CD4-positive, alpha-beta memory T cell (primary cell): ENCODE measurements at places on chromosomes 3 and 15. TPM values are rescaled to one million over a fixed set of nuclear protein-coding genes. Genes with fewer than 3 reads are reported as not detected.

DNA sequence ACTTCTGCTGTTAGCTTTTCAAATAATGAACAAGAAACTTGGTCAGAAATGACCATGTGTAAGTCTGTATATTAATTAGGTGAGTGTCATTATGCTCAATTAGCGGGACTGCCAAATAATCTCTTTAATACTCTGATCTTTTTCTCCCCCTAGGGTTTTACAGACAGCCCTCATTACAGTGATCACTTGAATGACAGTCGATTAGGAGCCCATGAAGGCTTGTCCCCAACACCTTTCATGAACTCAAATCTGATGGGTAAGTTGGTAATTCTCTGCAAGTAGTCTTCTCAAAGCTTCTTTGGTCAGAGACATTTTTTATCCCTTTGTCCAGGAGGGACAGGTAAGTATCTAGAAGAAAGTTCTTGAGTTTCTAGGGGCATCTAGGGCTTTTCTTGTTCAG is 173.2 kb downstream of the TCF12 start:
- H3K4me3 ChIP-seq: no peak overlapping the region
- no peak overlapping the region for H3K27ac ChIP-seq
- no peaks in the 10 kb centered on the region for H3K36me3 ChIP-seq

FETUB gene
- polyA plus RNA-seq: not detected

DNA sequence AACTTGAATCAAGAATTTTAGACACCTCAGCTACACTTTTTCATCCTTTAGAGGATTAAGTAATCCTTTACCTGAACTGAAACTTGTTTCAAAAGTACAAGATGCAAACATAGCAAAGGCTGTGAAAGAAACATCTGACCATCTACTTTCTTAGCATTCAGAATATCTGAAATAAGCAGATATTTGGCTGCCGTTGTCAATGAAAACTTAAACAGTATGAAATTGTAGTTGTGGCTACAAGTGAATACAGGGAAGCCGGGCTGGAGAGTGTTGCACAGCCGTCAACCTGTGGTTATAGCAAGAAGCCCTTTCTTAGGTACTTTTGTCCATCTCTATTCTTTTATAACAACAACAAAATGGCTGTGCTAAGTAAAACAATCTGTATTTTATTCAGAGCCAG is 6.9 kb upstream of the CX3CR1 start:
- no peak overlapping the region for H3K27ac ChIP-seq
- H3K4me3 ChIP-seq: no peak overlapping the region

GRM2 gene
- 0.07 TPM for polyA plus RNA-seq

CERS3 gene
- polyA plus RNA-seq: 0.66 TPM

DNA sequence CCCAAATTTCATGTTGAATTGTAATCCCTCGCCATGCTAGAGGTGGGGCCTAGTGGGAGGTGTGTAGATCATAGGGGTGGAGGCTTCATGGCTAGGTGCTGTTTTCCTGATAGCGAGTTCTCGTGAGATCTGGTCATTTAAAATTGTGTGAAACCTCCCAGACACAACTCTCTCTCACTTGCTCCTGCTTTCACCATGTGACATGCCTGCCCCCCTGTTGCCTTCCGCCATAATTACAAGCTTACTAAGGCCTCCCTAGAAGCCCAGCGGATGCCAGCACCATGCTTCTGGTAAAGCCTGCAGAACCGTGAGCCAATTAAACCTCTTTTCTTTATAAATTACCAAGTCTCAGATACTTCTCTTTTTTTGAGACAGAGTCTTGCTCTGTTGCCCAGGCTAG is 36.0 kb downstream of the CCDC54 start:
- DNase-seq: no peak
- H3K4me3 ChIP-seq: no peak overlapping the region
- H3K27ac ChIP-seq: no peak overlapping the region

DNA sequence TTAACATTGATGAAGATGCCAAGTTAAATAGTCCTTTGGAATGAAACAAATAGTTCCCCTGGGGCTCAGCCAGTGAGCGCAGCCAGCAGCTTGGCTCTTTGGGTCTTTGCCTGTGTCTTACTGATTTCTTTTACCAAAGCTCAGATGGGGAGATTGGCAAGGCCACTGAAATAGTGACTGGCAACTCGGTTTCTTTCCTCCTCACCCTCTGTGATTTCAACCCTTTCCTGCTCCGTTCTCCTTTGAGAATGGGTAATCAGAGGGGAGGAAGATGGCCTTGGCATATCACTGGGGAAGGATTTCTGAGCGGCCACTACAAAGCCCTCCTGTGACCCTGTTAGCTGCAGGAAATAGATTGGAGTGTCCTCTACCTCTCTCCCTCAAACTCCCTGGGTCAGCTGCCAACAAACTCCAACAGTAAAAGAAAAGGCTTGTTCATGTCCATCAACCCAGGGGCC is 337.1 kb upstream of the LRRFIP2 start:
- no peaks in the 10 kb centered on the region for H3K27me3 ChIP-seq
- H3K4me1 ChIP-seq: no peaks in the 10 kb centered on the region
- H3K27ac ChIP-seq: no peak overlapping the region
- H3K4me3 ChIP-seq: no peak overlapping the region

CHRNA3 gene
- polyA plus RNA-seq: not detected

TF gene
- not detected for polyA plus RNA-seq

- no peaks in the 10 kb centered on the region for H3K4me1 ChIP-seq
- H3K27me3 ChIP-seq: no peaks in the 10 kb centered on the region
- H3K4me3 ChIP-seq: no peak overlapping the region
- no peak for DNase-seq
These were observed 414.8 kb downstream of the LPP start for GRCh38 chr3:188568736-188569135.

DNA sequence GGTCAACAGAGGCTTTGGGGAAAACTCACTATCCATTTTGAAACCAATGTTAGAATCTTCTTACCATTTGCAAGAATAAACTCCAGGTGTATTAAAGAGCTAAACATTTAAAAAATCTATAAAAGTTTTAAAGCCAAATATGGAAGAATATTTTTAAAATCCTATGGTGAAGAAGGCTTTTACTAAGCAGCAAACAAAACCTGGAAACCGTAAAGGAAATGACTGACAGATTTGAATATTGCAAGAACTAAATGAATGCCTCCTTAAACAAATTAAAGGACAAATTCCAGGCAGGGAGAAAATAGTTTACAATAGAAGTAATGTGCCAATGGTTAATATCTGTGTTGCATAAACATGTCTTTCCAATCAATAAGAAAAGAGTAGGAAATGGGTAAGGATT is 68.1 kb downstream of the KLF15 start:
- no peak overlapping the region for H3K27ac ChIP-seq
- no peak for DNase-seq
- H3K36me3 ChIP-seq: no peaks in the 10 kb centered on the region
- H3K4me1 ChIP-seq: no peaks in the 10 kb centered on the region

GRCh38 chr3:46065294-46065705 is 38.0 kb upstream of the XCR1 start:
- peak overlapping the region; percentile 47 for H3K27ac ChIP-seq
- peak; percentile 92 for DNase-seq
- no peak overlapping the region for H3K4me3 ChIP-seq
- H3K4me1 ChIP-seq: peaks cover 77% of the 10 kb centered on the region
- no peaks in the 10 kb centered on the region for H3K36me3 ChIP-seq
- no peaks in the 10 kb centered on the region for H3K27me3 ChIP-seq

BSN gene
- 0.01 TPM for polyA plus RNA-seq

CCDC39 gene
- not detected for polyA plus RNA-seq
